Inflammatory macrophage treated with lipopolysaccharide for 4 hours (primary cell): ENCODE measurements at places on chromosomes 3 and 15.

GRCh38 chr3:39232859-39233258, 40.5 kb upstream of the XIRP1 start:
- no peak for DNase-seq

DNA sequence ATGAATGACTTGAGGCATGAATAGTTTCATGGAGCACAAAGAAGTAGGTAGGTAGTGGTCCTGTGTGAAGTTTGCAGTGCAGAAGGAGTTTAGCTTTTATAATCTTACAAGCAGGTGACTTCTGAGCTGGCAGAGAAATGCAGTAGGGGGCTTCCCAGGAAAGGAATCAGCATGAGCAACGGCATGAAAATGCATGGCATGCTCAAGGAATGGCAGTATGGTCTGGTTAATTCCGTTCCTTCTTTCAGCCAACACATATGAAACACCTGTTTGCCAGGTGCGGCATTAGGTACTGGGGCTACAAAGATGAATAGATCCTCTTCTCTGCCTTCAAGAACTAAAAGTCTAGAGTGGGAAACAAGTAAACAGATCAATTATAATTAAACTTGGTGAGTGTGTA, 138.0 kb upstream of the BHLHE40 start:
- no peak for DNase-seq

- no peak for DNase-seq
These were observed 1.9 kb upstream of the GPD1L start for GRCh38 chr3:32104492-32104891.

- no peak for DNase-seq
These were observed 184.0 kb upstream of the CNTN6 start for GRCh38 chr3:908839-909238.

DNA sequence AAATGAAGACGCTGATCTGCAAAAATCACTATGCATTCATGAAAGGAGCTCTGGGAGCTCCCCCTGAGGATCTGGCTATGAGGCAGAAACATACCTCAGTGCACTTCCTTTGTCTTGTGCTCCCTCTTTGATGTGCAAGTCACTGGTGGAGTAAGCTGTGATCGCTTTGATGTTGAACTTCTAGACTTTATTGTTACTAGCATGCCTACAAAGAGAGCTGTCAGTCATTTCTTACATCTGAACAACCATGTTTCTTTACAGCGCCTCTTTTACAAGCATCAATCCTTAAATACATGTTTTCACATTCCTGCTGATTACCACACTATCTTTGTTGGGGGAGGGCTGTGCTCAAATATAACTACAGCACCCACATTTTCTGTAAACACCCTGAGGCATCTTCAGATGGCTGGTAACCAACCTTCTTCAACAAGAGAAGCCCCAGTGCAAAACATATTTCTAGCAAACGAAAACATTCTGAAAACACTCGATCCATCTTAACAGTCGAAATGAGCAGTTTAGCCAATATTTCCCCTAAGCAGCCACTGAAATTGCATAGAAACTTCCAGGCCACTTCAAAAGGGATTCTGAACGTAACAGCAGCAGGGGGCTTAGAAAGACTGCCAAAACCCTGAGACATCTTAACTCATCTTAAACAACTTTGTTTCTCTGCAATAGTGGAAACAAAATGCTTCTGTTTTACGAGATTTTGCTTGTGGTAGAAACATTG, 101.9 kb upstream of the ICE2 start:
- DNase-seq = no peak

GRCh38 chr3:69032737-69033136, 19.3 kb upstream of the EOGT start:
- no peak for DNase-seq

DNA sequence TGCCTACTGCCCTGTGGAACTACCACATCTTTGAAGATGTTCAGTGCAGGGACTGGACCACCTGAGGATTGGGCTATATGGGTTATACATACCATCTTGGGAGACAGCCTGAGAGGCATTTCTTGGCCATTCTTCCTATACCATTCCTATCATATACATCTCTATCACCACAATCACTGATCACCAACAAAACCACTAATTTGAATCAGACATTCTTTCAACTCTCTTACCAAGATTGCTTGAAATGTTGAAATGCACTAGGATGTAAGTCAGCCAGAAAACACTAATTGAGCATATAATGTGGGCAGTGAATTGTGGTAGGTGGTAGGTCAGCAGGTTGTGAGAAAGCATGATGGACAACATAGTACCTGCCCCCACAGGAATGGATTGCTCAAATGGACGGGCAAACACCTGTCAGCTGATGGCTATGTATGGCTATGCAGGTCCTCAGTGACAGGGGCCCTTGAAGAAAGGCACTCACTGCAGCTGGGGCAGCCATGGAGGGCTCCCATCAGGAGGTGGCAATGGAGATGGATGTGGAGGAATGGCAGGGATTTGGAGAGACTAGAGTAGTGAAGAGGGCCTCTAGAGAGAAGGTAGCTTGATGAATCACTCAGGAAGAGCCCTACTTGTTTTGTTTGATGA, 49.1 kb downstream of the AMOTL2 start:
- no peak for DNase-seq

DNA sequence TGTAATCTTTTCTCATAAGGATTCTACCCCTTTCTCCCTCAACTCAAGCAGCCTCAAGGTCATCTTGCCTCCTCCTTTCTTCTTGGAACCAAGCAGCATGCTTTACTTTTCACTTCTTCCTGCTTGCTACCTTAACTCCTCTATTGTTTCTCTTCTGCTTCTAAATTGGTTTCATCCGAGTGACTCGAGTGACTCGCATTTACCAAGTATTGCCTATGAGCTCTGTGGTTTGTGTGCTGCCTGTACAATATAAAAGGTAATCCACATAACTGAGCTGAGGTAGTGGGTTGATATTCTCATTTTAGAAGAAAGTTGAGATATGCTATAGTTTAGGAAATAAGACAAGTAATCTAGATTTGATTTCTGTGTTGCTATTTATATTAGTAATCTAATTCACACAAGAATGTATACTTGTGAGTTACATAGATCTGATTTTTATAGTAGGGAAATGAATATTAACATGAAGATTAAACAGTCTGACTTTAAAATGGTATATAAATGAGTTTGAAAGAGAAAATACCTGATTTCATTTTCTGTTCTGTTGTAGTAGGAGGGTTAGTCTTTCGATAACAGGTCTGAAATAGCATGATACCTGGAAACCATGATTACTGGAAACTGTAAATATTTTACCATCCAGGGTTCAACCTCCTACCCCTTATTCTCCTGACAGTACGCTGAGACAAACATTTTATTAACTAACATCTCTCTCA, 5.5 kb downstream of the HHLA2 start:
- no peak for DNase-seq

DNA sequence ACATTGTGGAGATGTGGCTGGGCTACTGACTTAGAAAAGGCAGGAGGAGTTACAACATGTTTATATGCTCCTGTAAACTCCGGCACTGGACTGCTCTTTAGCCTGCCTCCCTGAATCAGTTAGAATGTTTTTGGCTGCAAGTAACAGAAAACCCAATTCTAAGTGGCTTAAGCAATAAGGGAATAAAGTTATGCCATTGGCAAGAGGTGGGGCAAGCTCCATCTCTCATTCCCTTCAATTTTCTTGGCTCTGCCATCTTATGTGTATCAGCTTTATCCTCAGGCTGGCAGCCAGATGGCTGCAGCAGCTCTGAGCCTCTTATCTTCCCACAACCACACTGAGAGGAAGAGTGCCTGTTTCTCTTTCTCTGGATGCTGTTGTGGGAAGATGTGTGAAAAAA, 22.4 kb upstream of the MEIS2 start:
- no peak for DNase-seq

DNA sequence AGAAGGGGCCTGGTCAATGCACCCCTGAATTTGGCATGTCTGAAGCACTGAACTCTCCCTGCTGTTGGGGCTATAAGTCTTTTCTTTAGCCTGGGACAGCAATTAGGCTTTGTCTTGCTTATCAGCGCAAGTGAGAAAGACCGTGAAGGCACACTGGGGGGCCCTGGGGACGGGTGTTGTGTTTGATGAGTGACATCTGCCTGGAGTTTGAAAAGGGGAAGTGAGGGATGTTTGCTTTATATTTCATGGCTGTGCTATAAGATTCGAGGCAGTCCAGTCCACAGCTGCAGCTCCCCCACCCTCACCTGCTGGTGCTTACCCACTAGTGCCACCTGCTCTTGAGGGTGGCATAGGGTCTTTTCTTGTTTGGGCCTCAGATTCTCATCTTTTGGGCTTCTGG, 44.8 kb downstream of the CEMIP start:
- DNase-seq = no peak

GRCh38 chr3:52299247-52299878, 11.7 kb downstream of the GLYCTK start:
- DNase-seq = no peak

DNA sequence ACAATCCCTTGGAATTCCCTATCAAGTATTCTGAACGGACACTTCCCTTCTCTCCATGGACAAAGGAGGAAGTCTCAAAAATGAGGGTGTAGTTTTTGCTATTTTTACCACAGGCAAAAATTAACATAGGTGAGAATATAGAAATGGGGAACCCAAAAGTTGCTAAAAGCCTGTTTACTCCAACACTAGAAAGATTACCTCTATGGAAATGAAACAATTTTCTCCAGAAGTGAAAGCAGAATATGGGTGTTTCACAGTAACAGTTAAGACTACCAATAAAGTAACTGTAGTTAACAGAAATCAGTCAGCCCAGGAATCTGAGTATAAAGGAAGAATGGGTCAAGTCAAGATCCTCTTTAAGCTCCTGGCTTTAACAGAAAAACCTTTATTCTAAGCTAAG, 9.3 kb downstream of the TRA2B start:
- peak; percentile 55 for DNase-seq

- DNase-seq = no peak
These were observed 121.9 kb downstream of the BBX start for GRCh38 chr3:107644631-107645030.

DNA sequence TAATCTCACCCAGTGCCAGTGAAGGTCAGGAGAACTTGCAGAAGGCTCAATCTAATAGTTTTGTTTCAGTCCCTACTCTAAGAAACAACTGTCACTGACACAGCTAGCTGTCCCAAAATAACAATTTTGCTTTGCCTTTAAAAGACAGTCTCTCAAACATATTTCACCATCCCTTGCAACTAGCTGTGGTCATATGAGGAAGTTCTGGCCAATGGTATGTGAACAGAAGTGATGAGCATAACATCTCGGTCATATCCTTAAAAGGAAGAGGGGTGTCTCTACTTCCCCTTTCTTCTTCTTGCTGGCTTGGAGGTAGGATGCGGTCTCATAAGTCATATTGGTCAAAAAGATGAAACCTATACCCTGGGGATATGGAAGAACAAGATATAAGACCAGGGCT, 198.1 kb downstream of the NEK10 start:
- DNase-seq = peak; percentile 58

DNA sequence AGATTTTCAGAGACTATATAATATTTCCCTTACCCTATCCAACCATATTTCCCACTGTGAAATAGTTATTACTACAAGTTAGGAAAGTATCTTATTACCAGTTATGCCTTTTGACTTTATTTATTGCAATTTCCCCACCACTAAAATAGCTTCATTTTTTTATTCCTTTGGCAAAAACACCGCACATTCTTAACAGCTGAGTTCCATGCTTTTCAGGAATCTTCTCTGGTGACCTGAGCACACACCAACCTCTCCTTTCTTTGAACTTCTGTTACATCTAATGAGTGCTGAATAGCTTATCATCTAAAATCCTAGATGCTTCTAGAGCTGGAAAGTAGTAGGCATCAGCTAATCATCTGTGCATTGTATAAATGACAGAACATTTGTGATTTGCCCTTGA, 99.1 kb downstream of the UBE2E2 start:
- DNase-seq = no peak

- no peak for DNase-seq
These were observed 749.8 kb downstream of the NAALADL2 start for GRCh38 chr3:175608911-175609310.

DNA sequence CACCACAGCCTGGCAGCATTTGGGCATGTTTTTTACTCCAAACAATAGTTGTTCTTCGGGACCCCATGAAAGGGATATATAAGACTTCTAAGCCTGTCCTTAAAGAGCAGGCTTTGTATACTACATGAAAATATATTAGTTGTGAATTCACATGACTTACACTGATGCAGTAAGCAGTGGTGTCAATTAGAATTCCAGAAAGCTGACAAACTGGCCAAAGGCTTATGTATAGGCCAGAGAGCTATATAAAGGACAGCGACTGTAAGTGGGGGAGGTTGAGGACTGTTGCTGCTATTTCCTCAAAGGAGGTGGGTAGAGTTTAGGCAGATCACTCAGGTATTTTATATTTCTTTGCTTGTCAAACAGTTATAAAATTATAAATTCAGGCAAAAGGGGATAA, 24.8 kb downstream of the KPNA4 start:
- DNase-seq = no peak

DNA sequence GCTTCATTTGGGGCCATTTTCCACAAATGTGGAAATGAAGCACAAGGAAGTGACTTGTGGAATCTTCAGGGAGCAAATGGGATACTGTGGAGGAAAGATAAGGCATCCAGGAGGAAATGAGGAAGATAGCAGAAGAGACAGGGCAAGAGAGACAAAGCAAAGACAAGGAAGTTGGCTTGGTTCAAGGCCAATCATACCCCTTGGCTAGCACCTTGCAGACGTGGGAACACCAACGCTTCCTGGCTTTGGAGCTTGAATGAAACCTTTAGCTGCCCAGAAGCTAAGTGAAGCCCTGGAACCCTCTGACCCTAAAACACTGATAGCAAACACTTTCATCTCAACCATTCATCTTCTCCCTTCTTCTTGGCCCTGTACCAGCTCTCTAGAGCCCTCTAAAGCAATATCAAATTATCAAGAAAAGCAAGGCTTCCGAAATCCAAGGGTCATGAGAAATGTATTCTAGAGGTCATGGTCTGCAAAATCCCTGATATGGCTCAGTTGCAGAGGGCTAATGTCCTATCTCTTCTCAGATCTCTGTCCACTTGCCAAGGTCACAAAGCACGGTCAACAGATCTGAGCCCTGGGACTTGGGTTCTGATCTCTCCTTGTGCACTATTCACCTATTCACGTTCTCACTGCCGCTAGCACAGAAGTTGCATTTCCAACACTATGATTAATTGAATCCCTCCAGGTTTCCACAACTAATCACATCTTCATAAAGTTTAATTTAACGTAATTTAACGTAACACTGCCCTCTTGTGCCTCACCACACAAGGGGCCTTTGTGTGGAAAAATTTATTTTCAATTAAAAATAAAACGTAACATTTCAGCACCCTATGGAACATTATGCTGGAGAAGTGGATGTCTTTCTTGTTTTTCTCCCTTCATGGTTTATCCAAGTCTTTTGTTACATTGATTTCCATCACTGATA, 557.6 kb upstream of the ADAMTS9 start:
- DNase-seq = no peak

- no peak for DNase-seq
These were observed 32.1 kb downstream of the CD200 start for GRCh38 chr3:112365035-112365434.

DNA sequence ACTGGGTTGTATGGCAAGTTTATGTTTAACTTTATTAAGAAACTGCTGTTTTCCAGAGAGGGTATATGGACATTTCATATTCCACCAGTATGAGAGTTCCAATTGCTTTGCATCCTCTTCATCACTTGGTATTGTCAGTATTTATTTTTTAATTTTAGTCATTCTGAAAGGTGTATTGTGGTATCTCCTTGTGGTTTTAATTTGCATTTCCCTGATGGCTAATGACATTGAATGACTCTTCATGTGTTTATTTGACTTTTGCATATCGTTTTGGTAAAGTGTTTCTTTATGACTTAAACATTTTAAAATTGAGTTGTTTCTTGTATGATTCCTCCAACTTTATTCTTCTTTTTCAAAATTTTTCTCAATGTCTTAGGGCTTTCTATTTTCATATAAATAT, 44.4 kb downstream of the IL1RAP start:
- DNase-seq = no peak

GRCh38 chr15:35738370-35738769, 192.4 kb upstream of the DPH6 start:
- no peak for DNase-seq

- no peak for DNase-seq
These were observed 446.5 kb downstream of the GRM7 start for GRCh38 chr3:7307410-7307809.
